ENCODE measurements at places on chromosomes 4 and X. TPM values are rescaled to one million over a fixed set of nuclear protein-coding genes. Genes with fewer than 3 reads are reported as not detected.

CASP3 gene
- 28.7 TPM for total RNA-seq

NUDT9 gene
- 25.7 TPM for total RNA-seq

NXF2 gene
- not detected for total RNA-seq

FRMPD3 gene
- total RNA-seq = 0.09 TPM

MAPK10 gene
- total RNA-seq = 0.61 TPM

CYBB gene
- not detected for total RNA-seq

CNGA1 gene
- total RNA-seq = not detected

ENAM gene
- total RNA-seq = not detected

UNC5C gene
- total RNA-seq = not detected

HMGN5 gene
- 2.2 TPM for total RNA-seq

SLC4A4 gene
- total RNA-seq = 1.8 TPM

TRIML1 gene
- total RNA-seq = not detected

SEPSECS gene
- total RNA-seq = 2.7 TPM

KIAA1210 gene
- not detected for total RNA-seq

MECP2 gene
- total RNA-seq = 14.2 TPM

AKAP4 gene
- total RNA-seq = not detected

CD40LG gene
- not detected for total RNA-seq

HSD17B13 gene
- total RNA-seq = 0.07 TPM

WDR45 gene
- 59.0 TPM for total RNA-seq

PLP2 gene
- 438 TPM for total RNA-seq

ASB9 gene
- total RNA-seq = 19.7 TPM

SLC6A14 gene
- not detected for total RNA-seq

NUDT11 gene
- 2.8 TPM for total RNA-seq

CSAG3 gene
- not detected for total RNA-seq

SPANXB1 gene
- 2.5 TPM for total RNA-seq

CPLX1 gene
- total RNA-seq = 1.2 TPM

HAND2 gene
- 0.31 TPM for total RNA-seq

RAI2 gene
- total RNA-seq = not detected

DNASE1L1 gene
- total RNA-seq = 37.2 TPM

ERCC6L gene
- 11.4 TPM for total RNA-seq

CTAG1B gene
- total RNA-seq = not detected

NR3C2 gene
- total RNA-seq = not detected

FAM193A gene
- 9.6 TPM for total RNA-seq

TRIM61 gene
- total RNA-seq = not detected

MND1 gene
- total RNA-seq = 21.1 TPM

MUC7 gene
- not detected for total RNA-seq

TAB3 gene
- 6.0 TPM for total RNA-seq

STPG2 gene
- total RNA-seq = not detected

DDIT4L gene
- total RNA-seq = 0.32 TPM

SYTL5 gene
- 0.40 TPM for total RNA-seq

ANKRD17 gene
- 26.4 TPM for total RNA-seq

GLOD5 gene
- total RNA-seq = not detected

IQSEC2 gene
- total RNA-seq = 38.2 TPM

ADAM29 gene
- not detected for total RNA-seq

PCSK1N gene
- 52.0 TPM for total RNA-seq

FAAH2 gene
- total RNA-seq = 0.18 TPM

MAGEA1 gene
- total RNA-seq = 0.23 TPM

SHROOM2 gene
- total RNA-seq = 0.61 TPM

CNKSR2 gene
- total RNA-seq = 3.1 TPM

Measured in A549 treated with ZK216348 at 1 μM for 4 hours (cell line).